ENCODE measurements at places on chromosomes 5 and 9.

GRCh38 chr9:88587182-88587581 lies 52.2 kb downstream of the NXNL2 start:
- no peak for DNase-seq

DNA sequence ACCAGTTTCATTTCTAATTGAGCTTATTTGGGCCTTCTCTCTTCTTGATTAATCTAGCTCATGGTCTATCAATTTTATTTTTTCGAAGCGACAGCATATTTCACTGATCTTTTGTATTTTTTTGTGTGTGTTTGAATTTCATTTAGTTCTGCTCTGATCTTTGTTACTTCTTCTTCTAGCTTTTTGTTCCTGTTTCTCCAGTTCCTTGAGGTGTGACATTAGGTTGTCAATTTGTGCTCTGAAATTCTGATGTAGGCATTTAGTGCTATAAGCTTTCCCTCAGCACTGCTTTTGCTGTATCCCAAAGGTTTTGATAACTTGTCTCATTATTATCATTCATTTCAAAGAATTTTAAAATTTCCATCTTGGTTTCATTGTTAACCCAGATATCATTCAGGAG lies 67.3 kb downstream of the STRBP start:
- DNase-seq: no peak

DNA sequence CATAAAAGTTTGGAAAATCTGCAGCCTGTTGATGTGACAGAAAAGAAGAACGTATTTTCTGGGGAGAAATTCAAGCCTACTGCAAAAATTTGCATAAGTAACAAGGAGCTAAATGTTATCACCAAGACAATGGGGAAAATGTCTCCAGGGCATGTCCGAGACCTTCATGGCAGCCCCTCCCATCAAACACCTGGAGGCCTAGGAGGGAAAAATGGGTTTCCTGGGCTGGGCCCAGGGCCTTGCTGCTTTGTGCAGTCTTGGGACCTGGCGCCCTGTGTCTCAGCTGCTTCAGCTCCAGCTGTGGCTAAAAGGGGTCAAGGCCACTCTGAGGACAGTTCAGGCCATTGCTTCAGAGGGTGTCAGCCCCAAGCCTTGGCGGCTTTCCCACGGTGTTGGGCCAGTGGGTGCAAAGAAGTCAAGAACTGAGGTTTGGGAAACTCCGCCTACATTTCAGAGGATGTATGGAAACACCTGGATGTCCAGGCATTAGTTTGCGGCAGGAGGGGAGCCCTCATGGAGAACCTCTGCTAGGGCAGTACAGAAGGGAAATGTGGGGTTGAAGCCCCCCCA lies 13.1 kb downstream of the CERT1 start:
- no peak for DNase-seq

GRCh38 chr9:124946167-124946566 lies 5.3 kb upstream of the GOLGA1 start:
- no peak for DNase-seq

DNA sequence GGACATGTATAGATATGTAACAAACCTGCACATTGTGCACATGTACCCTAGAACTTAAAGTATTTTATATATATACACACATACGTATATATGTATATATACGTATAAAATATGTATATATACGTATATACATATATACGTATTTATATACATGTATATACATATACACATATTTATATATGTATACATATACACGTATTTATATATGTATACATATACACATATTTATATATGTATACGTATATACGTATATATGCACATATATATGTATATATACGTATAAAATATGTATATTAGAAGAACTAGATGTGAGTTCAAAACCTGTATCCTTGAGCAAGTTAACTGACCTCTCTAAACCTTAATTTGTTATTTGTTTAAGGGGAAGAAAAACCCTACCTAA lies 61.4 kb downstream of the FNIP1 start:
- DNase-seq: no peak

GRCh38 chr9:35566417-35566816 lies 38.6 kb upstream of the TESK1 start:
- DNase-seq: no peak

- no peak for DNase-seq
These were observed 7.3 kb upstream of the CTSV start for GRCh38 chr9:97046228-97046627.

DNA sequence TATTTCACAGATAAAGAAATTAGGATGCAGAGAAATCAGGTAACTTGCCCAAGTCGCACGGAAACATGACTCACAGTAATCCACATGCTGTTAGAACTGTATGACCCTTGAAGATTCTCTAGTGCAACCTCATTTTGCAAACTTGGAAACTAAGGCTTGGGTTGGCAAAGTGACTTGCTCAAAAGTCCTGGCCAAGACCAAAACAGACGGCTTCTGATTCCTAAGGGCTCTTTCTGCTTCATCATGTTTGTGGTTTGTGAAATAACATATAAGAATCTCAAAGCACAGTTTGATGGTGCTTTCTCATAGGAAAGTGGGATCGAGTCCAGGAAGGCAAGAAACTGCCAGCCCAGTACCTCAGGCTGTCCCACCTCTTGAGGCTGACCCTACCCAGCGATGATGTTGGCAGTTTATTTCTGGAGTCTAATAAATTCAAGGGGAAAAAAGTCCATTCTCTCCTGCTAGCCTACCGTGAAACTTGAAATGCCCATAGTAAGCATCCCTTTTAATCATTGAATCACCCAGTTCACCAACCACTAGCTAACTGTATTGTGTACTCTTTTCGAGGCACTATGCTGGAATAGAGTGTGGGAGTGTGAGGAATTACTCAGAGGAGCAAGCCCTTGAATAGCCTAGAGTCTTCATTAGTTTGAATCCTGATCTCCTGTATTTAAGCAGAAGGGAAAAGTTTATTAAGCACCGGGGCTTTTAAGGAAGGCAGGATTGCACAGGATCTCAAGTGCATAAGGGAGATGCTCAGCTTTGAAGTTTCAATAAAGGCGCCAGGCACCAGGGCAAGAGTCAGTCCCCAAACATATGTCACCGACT lies 14.1 kb downstream of the CAPSL start:
- DNase-seq: peak; percentile 43

Measured in T-helper 1 cell (primary cell).